ENCODE measurements at places on chromosomes 4 and X.

DNA sequence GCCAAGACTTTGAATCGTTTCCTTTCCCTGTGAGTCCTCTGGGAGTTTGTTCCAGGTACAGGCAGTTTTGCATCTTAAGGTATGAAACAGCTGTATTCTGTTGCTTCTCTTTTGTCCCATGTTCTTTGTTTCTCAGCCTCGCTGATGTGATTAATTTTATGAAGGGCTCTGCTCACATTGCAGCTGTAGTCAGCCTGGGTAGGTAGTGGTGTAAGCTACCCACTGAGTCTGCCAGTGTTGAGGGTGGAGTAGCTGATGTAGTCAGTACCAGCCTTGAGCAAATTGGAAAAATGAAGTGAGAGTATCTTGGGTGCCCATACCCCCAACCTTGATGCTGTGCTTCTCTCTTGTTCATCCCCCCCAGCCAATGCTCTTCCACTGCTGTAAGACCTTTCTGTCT, 139.6 kb upstream of the SMIM31 start:
- no peak for DNase-seq

GRCh38 chrX:1464971-1465285, 12.2 kb upstream of the ASMTL start:
- no peak for DNase-seq

GRCh38 chrX:10106806-10107205, 50.0 kb upstream of the CLCN4 start:
- no peak for DNase-seq

GRCh38 chr4:40421839-40422708, 86.9 kb downstream of the CHRNA9 start:
- no peak for DNase-seq

DNA sequence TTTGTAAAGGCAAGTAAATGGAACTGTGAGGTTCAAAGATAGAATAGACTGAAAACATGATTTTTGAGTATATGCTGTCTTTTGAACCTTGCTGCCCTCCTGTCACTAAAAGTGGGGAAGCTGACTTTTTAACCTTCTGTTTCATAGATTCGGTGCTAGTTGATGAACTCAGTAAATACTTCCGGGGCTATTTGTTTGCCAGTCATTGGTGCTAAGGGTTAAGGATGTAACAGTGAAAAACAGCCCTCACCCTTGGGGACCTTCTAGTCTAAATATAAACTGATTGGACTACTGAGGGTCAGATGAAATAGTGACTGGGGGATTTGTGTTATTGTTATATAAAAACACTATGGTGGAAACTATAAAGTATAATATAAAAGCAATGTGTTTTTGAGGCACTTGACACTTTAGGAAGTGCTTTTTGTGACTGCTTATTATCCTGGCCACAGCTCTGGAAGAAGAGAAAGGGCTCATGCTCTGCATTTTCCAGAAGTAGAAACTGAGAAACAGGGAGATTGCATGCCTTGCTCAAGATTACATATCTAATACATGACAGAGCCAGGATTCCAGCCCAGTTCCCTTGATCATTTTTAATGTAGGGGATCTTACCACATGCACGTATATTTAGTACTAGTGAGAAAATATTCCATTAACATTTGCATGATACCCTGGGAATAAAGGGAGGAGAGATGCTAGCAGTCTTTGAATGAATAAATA, 3.9 kb downstream of the BST1 start:
- DNase-seq: no peak
